ENCODE measurements at places on chromosomes 3 and 15.
A peak's percentile ranks its signal among the peaks of the same experiment; 100 is the strongest.

GRCh38 chr3:51605938-51606337, 65.1 kb upstream of the TEX264 start:
- no peak for DNase-seq

GRCh38 chr3:162034368-162034767, 537.8 kb downstream of the OTOL1 start:
- peak; percentile 48 for DNase-seq

- DNase-seq = peak; percentile 41
Measured at GRCh38 chr15:95405447-95405846, 925.1 kb upstream of the NR2F2 start.

DNA sequence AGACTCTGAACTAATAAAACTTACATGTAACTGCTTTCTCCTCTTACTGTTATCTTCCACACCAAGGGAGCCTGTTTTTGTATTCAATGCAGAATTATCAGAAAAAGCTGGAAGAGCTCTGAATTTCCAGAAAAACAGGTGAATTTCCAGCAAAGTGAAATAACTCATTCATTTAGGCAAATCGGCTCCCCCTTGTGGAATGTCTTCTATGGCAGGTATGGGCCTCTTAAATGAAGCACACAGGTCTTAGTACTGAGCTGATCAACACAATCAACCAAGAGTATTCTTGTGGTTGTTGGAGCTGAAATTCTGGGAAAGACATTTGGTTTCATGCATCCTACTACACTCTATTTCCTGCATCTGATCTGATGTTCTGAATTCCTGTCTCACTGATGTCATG, 31.0 kb upstream of the PTPRG start:
- DNase-seq = peak; percentile 56

DNA sequence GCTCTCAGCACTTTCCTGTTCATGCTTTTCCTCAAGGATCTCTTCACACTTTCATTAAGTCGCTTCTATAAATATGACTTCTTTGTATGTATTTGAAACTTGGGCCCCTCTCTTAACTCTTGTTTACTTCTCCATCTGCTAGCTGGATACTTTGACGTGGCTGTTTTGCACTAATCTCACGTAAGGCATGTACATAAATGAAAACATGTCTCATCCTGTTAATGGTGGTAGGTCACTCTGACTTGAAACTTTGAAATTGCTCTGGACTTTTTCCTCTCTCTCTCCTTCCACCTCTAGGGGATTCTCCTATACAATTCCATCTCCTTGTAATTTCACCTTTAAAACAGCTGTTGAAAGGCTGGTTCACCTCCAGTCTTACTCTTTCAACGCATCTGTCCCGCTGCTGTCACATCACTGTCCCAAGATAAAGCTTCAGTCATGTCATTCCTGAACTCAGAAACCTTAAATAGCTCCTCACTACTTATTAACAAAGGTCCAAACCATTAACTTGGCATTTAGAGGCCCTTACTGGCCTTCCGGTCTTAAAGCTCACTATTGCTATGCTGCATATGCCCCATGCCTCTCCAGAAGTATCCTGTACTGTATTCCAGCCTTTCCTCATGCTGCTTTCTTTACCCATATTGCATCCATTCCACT, 1.2 kb downstream of the BLOC1S6 start:
- peak; percentile 38 for DNase-seq

Data from fibroblast of mammary gland (primary cell).